ENCODE measurements at places on chromosomes 1 and 21.

DNA sequence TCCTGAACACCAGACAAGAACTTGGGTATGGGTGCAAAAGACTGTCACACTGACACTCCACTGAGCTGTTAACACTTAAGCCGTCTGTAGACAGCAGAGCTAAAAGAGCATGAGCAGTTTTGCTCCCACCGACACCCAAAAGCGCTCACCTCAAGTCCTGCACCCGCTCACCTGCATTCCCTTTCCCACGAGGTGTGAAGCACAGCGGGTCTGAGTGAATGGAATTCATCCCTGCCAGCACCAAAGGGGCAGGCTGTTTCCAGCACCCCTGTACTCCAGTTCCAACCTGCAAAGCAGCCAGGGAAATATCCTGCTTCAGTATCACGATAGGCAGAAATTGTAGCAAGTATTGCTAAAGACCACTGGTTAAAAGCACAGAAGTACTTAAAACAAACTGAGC lies 28.8 kb downstream of the KRTAP21-3 start:
- DNase-seq: no peak

DNA sequence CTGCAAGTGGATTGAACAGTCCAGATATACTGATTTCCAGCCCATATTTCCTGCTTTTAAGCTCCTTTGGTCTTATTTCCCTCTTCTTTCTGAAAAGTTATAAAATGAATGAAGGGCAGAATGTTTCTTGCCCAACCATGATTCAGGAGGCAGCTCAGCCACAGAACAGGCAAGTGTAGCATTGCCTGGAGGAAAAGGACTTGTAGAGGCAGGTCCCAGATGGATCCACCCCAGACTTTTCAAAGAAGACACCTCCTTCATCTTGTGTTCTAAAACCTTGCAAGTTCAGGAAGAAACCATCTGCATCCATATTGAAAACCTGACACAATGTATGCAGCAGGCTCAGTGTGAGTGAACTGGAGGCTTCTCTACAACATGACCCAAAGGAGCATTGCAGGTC lies at the start of gene CLCA2:
CLCA2 (plus strand) TSS at position 299 of the 400 bp plus-strand sequence; CDS start at position 376, 77 bp downstream.
- DNase-seq: no peak

- no peak for DNase-seq
Measured at GRCh38 chr1:57986432-57986831, 560.1 kb downstream of the OMA1 start.

- no peak for DNase-seq
Measured at GRCh38 chr1:232339073-232339472, 290.9 kb downstream of the SIPA1L2 start.

GRCh38 chr1:210400043-210400840 lies 71.5 kb downstream of the HHAT start:
- DNase-seq: peak; percentile 75

- DNase-seq: no peak
Measured at GRCh38 chr1:174156437-174156836, 2.9 kb upstream of the RABGAP1L start.
